Muscle of back (tissue), 13 donors: ENCODE measurements at places on chromosomes 6 and 20.

GRCh38 chr20:20076297-20077065 is 24.1 kb downstream of the CFAP61 start:
- DNase-seq = peak; percentile 45

DNA sequence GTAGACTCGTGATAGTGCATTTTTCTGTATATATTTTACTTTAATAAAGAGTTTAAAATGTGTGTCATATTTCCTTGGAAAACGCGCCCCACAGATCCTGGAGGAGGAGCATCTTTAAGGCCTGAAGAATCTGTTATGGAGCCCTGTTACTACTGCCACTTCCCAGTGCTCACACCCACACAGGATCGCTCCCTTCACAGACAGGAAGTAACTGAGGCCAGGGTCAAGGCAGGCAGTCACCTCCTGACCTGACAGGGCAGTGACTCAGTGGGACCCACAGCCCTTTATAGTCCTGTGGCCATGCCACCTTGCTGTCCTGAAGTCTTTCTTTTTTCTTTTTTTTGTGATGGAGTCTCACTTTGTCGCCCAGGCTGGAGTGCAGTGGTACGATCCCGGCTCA is 9.0 kb downstream of the RRBP1 start:
- no peak for DNase-seq

- no peak for DNase-seq
Observed at GRCh38 chr6:106490030-106490429, 129.5 kb downstream of the CRYBG1 start.

DNA sequence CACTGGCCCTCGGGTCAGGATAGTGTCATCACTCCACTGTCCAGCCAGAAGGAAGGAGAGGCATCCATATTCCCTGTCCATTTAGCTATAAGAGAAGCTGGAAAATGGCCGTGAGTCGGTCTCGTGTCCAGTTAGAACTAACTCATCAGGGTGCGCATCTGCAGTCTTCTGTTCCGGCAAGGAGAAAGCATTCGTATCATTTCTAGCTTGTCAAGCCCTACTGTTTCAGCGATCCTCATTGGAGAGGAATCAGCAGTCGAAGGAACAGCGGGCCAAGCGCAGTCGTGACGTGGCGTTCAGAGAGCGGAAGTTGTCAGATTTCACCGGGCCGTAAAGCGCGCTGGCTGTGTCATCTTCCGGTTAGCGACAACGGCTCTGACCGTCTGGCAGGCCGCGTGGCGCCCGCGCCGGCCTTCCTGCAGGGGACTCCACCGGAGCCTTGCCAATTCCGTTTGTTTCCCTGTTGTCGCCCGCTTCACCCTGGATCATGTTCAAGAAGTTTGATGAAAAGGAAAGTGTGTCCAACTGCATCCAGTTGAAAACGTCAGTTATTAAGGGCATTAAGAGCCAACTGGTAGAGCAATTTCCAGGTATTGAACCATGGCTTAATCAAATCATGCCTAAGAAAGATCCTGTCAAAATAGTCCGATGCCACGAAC is 32.9 kb downstream of the HM13 start:
- DNase-seq = peak; percentile 92

DNA sequence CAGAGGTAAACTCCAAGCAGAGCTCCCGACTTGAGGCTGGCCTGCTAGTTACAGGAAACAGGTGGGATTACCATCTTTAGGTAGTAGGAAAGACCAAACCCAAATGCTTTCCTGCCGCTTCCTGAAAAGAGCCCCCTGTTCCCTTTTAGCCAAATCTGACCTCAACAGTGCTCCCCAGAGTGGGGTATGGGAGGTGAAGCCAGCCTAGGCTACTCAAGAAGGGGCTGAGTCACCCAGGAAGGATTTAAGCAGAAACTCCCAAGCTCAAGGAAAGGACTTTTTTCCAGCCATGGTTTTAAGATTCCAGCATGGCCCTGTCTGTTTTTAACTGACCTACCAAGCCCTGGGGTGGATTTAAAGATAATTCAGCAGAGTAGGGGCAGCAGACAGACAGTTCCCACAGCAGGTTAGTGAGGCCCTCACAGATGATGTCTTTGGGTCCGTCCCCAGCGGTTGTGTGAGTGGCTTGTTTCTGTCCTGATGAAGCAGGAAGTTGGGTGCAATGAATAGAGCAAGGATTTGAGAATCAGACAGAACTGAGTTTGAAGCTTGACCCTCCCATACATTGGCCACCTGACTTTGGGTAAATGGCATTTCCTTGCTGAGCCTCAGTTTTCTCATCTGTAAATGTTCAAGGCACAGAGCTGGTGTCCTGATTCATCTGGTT is 76.9 kb upstream of the MAFB start:
- no peak for DNase-seq

- DNase-seq = peak; percentile 7
Observed at GRCh38 chr20:219290-220115, 7.6 kb upstream of the DEFB129 start.

DNA sequence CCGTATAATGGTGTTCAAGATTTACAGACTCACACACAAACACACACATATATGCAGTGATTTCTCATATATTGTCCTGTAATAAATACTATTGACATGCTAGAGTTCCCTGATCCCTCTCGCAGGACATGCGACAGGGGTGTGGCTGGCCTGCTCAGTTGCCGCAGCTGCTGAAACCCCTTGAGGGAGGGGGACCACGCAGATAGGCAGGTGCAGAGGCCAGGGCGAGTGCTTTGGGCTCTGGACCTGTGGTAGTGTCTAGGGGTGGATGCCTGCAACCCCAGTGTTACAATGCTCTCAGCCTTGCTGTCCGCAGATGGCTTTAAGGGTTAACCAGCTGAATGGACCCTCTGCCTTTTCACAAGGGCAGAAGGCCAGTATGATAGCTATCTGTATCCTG is 706.2 kb downstream of the EYS start:
- DNase-seq = no peak

- DNase-seq = no peak
Observed at GRCh38 chr6:32637219-32637880, at the start of gene HLA-DQA1. HLA-DQA1 (plus strand) TSS chr6:32637406; CDS start chr6:32637459, 53 bp downstream.

GRCh38 chr6:157086632-157087031 is 236.7 kb downstream of the TMEM242 start:
- no peak for DNase-seq

GRCh38 chr20:17457588-17458190 is 73.5 kb downstream of the BFSP1 start:
- peak; percentile 37 for DNase-seq

GRCh38 chr20:56289652-56290051 is 41.1 kb downstream of the MC3R start:
- DNase-seq = no peak

- no peak for DNase-seq
Observed at GRCh38 chr6:3523966-3524365, 67.1 kb upstream of the SLC22A23 start.

DNA sequence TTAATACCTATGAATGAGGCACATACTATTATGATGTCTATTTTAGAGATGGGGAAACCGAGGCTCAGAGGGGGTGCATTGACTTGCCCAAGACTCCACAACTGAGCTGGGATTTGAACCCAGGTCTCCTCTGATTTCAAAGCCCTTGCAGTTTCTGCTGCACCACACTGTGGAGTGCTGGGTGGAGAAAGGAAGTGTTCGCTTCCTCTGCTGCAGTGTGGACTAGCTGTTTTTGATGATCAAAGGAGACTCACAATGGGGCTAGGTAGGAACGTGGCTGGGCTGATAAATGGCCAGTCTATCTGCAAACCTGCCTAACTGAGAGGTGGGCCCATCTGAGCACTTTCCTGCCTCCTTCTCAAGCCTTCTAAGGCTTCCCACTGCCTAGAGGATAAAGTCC is 87.2 kb downstream of the CD40 start:
- DNase-seq = no peak

- no peak for DNase-seq
Observed at GRCh38 chr6:116152620-116153019, 26.7 kb upstream of the COL10A1 start.

DNA sequence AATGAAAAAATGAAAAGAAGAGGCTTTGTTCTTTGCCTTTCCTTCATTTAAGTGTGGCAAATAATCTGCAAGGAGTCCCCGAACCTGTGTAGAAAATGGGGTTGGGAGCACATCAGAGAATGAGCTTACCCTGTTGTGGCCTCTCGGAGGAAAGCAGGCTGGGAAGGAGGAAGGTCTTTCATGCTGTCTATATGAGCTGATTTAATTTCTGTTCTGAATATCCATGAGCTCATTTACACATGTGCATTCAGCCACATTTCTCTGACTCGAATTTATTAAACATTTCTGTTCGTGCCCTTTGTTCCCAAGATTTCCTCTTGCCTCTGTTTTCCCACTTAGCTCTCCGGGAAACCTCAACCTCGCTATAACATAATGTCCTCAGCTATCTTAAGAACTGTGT is 584.4 kb upstream of the CDH4 start:
- DNase-seq = no peak

DNA sequence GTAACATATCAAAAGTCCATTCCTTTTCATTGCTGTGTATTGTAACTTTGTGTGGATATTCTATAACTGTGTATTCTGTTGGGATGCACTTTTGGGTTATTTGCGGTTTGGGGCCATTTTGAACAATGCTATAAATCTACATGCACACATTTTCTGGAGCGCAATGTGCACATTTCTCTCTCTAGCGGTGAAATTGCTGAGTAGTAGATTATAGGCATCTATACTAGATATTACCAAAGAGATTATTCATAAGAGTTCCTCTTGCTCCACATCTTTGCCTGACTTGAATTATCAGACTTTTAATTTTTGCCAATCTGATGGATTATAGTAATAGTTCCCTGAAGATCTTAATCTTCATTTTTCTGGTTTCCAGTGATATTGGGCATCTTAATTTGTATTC is 18.3 kb upstream of the FRK start:
- no peak for DNase-seq

GRCh38 chr20:14360416-14360815 is 23.0 kb upstream of the FLRT3 start:
- DNase-seq = no peak

DNA sequence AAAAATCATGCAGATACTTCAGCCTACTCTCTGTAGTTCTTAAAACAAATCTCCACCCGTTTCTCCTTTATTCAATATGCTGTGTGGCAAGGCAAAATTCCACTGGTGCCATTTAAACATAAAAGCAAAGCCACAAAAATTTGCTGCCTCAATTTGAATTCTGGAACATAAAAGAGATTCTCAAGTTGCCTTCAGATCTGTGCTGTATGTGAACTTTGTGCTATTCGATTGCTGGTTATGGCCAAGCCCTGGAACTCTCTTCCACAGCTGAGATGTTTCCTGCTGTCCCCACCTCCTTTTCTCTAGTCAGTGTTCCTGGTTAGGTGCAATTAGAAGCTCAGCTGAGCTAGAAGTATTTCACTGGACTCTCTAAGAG is 395.3 kb upstream of the BTBD3 start:
- DNase-seq = no peak

- no peak for DNase-seq
Observed at GRCh38 chr6:149278997-149279396, 38.5 kb upstream of the TAB2 start.
